ENCODE measurements at places on chromosomes 7 and 10.

- no peak for DNase-seq
Measured at GRCh38 chr7:118311121-118311836, 86.8 kb downstream of the ANKRD7 start.

DNA sequence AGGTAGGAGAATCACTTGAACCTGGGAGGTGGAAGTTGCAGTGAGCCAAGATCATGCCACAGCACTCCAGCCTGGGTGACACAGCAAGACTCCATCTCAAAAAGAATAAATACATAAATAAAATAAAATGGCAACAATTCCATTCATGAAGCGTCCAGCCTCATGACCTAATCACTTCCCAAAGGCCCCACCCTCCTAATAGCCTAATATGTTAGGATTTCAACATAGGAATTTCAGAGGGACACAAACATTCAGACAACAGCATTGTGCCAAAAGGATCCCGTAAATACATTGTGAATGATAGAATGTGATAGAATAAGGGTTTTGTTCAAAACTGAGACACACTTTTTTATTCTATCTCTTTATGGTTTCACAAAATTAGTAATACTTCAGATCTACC lies 90.3 kb downstream of the FAM107B start:
- DNase-seq: no peak

- DNase-seq: no peak
Measured at GRCh38 chr7:131106681-131107336, 220.9 kb upstream of the MKLN1 start.

DNA sequence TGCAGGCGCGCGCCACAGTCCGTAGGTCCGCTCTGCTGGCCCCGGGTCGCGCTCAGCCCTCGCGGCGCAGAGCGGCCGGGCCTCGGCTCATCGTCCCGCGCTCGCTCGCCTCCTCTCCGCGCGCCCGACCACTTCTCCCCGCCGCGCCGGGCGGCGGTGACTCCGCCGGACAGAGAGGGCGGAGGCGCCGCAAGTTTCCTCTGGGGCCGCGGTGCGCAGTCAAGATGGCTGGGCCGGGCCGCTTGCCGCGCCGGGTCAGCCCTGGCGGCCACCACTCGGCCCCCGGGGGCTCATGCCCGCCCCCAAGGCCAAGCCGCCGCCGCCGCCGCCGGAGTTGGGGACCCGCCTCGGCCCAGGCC lies 441 bp downstream of the FZD8 start:
- DNase-seq: no peak

DNA sequence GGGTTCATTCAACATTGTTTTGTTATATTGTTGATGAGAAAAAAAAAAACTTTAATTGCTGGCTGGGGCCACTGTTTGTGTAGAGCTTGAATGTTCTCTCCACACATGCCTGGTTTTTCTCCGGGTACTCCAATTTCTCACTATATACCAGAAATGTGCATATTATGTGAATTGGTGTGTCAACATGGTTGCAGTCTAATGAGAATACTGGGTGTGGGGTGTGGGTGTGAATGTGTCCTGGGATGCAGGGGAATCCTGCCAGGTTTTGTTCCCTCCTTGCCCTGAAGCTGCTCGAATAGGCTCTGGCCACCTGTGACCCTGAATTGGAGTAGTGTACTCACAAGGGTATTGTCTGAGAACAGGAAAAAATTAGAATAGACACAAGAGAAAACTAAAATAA lies 81.4 kb downstream of the VIM start:
- DNase-seq: no peak

GRCh38 chr10:49393301-49393700 lies 2.6 kb downstream of the DRGX start:
- no peak for DNase-seq

- no peak for DNase-seq
Measured at GRCh38 chr10:119119400-119119799, 15.5 kb downstream of the DENND10 start.

DNA sequence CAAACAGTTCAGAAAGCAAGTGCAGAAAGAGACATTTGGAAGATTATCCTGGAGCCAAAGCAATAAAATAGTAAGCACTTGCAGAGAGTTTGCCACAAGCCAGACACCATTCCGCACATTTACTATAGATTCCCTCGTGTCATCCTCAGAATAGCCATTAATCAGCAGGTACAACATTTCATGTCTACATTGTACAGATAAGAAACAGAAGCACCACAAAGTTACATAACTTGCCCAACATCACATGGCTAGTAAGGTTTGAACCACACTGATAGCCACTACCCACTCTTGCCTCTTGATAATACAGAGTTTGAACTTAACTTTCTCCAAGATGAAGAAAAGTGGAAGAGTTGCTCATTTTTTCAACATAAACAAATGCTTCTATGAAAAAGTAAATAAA lies 40.6 kb upstream of the GHITM start:
- no peak for DNase-seq

DNA sequence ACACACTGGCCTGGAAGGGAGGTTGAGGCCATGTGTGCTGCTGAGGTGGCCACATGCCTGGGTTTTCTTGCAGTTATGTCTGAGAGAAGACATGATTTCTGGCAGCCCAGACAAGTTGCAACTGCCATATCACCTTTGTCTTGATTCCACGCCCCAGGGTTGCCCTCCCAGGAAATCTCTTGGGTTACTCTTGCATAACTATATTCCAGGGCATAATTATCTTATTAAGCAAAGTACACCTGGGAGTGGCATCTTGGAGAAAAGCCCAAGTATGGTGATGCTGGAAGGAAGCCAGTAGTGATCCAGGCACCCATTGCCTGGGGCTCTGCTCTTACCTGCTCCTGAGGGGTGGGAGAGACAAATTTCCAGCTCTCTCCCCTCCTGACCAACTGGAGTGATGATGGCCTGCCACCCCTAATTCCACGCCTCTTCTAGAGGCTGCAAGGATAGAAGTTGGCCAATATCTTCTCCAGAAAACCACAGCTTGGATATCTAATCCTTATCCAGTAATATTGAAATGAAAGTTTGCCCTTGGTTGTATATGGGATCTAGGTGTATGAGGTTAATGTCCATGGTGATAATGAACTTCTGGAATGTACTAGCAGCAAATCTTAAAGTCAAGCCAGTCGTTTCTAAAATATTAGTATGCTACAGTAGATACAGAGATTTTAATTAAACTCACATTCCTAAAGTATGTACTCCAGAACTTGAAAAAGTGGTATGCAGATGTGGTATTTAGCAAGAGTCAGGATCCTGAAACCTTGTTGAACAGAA lies 5.0 kb downstream of the AKR1B10 start:
- no peak for DNase-seq

Measured in stimulated activated CD8-positive, alpha-beta memory T cell treated with anti-CD3 and anti-CD28 coated beads, Interleukin-4, amount 100 ng/mL, for 4 hours (primary cell).